ENCODE measurements at places on chromosomes 11 and 22.

GRCh38 chr11:77055101-77055561 is 11.6 kb upstream of the CAPN5 start:
- no peak for DNase-seq

DNA sequence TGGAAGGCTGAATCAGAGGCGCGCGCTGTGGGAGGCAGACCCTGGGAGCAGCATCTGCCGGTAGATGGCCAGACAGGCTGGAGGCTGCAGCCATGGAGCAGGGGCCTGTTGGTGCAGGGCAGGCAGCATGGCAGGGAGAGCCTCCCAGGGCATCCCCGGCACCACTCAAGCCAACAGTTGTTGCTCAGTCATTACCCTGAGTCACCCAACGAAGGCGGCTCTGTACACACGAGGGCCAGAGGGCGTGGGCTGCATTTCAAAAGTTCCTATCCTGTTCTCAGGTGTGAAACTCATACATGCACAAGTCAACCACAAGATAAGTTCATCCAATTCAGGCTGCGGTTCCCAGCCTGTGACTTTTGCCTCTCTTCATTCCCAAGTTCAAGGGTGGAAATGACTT is 2.6 kb downstream of the ANO1 start:
- DNase-seq = no peak

DNA sequence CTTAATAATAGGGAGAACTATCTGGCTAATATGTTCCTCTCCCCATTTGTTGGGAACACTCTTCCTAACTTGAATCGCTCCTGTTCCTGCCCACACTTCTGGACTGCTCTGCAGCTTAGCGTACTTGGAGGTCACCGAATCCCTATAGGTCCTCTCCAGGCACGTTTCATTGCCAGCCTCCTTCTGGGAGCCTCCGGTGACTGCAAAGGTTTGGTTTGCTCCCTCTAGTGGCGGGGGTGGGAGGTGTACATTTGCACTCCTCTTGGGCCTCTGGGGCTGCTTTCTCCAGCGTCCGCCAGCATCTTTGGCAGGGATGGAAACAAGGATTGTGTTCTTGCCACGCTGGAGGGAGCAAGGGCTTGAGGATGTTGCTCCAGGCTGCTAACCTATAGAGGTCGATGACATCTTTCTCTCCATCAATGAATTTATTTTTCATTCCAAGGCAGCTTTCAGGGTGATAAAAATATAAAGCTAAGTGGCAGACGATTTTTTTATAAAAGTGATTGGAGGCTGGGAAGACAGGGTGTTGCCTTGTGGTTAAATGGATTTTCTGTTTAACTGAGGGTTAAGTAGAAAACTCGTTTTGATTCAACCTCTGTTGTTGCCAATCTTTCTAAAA is 48.7 kb downstream of the TSPAN18 start:
- no peak for DNase-seq

DNA sequence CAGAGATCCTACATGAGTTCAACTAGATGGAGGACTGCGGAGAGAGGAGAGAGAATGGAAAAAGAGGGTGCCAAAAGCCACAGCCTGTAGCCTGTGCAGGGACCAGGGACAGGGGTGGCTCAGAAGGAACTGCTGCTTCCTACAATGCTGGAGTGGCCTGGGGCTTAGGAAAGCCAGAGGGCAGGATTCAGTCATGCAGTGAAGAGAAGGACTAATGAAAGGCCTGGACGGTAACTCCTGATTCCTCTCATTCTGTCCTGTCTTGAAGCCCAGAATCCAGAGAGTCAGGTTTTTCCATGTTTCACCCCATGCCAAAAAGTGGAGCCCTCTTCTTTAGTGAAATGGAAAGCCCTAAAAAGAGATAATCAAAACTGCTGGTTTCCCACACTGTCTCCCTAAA is 48.4 kb upstream of the INCENP start:
- DNase-seq = no peak

DNA sequence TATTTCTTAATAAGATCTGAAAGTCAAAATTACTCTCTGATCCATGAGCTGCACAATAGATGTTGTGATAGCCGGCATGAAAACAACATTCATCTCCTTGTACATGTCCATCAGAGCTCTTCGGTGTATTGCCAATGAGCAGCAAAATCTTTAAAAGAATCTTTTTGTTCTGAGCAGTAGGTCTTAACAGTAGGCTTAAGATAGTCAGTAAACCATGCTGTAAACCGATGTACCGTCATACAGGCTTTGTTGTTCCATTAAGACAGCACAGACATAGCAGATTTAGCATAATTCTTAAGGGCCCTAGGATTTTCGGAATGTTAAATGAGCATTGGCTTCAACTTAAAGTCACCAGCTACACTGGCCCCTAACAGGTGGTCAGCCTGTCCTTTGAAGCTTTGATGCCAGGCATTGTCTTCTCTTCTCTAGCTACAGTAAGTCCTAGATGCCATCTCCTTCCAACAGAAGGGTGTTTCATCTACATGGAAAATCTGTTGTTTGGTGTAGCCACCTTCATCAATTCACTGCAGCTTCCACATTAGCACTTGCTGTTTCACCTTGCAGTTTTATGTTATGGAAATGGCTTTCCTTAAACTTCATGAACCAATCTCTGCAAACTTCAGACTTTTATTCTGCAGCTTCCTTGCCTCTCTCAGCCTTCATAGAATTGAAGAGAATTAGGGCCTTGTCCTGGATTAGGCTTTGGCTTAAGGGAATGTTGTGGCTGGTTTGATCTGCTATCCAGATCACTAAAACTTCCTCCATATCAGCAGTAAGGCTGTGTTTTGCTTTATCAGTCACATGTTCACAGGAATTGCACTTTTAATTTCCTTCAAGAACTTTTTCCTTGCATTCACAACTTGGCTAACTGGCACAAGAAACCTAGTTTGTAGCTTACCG is 28.4 kb downstream of the RRP8 start:
- DNase-seq = no peak

DNA sequence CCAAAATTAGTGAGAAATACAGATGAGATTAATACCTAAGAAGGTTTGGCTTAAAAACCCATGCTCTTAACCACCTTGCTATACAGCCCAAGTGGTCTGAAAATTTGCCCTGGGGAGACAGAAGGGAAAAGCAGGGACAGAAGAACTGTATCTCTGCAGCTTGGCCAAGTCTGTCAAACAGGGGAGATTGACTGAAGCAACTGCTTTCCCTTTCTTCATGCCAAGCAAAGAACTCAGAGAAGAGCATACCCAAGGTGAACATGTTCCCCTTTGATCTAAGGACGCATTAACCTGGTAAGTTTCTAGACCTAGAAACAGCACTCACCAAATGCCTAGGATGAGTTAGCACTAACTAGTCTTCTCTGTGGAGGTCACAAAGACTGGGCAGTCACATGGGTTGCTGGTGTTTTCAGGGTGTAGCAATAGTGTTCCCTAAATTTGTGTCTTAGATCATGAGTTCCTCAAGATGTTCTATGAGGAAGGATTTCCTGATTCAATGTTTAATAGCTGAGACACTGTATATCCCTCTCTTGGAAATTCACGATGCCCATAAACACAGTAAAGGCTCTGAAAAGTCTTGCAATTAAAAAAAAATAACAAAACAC is 75.6 kb upstream of the GRAMD1B start:
- no peak for DNase-seq

GRCh38 chr11:92804388-92804966 is 165.0 kb upstream of the MTNR1B start:
- DNase-seq = no peak

DNA sequence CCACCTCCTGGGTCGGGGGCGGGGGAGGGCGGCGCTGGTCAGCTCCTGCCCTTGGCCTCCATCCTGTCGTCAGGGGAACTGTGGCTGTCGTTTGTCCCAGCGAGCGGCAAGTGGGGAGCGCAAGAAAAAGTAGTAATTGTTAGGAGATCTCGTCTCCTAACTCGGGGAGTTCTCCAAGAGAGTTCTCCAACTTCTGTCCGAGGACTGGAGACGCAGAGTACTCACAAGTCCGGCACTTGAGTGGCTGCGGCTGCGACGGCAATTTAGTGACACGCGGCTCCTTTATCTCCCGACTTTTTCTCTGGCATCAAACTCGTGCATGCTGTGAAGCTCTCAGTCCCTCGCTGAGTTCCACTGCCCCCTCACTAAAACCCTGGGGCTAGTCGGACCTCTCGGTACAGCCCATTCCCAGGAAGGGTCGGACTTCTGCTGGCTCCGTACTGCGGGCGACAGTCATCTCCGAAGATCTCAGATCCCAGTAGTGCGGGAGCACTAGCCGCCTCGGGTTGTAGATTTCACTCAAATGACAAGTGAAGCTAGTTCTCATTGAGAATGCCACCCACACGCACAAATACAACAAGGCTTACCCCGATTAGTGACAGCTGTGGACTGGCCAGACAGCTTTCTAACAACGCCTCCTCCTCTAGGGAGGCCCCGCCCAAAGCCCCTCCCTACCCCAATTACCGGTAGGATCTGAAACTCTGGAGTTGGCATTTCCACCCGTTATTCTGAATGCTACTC is at the start of gene PGR:
Gene PGR, minus strand, starts transcription at position 611 of the 741 bp plus-strand sequence. CDS start 743 bp downstream, outside the sequence.
- no peak for DNase-seq

DNA sequence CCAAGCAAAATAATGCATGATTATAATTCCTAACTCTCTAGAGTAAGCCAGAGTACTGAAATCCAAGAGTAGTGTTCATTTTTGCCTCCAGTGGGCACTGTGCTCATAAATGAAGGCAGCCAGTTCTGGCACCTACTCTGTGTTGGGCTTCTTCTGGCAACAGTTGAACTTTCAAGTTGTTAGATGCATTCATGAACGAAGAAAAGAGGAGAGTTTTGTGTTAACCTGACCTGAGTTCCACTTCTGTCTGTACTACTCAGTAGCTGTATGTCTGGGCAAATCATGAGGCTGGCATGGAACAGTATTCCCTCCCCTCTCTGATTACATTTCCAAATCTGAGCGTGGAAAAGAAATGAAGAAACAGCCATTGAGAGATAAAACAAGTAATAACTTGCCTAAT is 20.3 kb upstream of the TENM4 start:
- DNase-seq = no peak

- no peak for DNase-seq
Observed at GRCh38 chr11:66529069-66529468, 16.8 kb downstream of the ZDHHC24 start.

DNA sequence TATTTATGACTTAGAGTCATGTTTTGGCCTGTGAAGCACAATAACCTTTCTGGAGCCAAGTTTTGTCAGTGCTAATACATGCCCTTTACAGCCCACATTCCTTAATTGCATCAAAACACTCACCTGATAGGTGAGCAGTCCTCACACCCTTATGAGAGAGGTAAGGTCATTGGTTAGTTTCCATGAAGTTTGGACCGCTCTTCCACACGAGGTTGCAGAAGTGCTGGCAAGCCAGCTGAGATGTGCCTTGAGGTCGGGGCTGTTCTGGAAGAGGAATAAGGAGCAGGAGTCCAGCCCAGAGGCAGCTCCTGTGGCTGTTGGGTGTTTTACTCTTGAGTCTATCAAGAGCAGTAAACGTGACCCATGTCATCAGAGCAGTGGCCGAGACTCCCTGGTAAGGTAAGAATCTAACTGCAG is 76.3 kb downstream of the CYB5R2 start:
- no peak for DNase-seq

DNA sequence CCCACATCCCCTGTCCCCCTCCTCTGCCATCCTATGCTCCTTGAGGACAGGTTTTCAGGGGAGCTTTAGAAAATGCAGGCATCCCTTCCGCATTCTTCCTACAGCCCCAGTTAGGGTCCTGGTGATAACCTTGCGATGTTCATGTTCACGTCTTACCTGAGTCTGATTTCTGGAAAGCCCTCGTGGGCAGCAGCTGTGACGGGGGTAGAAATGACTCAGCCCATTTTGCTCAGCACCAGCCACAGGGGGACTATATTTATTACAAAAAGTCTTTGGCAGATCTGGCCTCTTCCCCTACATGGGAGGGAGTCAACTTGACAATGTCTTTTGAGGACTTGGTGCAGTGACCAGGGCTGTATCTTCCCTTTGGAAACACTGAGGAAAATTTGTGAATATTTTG is 12.3 kb downstream of the PKNOX2 start:
- no peak for DNase-seq

GRCh38 chr11:84089072-84090057 is 803.2 kb upstream of the CCDC90B start:
- peak; percentile 33 for DNase-seq

DNA sequence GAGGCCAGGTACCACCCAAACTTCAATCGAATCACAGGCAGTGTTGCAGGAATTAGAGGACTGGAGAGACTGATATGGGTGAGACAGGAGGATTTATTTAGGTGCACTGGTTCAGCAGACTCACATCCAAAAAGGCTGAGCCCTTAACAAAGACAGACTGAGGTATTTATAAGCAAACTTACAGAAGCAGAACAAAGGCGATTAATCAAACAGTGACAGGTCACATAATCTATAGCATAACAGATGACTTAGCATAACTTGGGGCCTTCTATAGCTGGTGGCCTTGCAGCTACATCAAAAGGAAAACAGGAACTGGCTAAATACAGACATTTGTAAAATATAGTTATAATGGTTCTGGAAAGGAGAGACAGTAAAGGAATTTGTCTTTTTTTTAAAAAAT is 2.1 kb downstream of the APOBEC3B start:
- DNase-seq = no peak

DNA sequence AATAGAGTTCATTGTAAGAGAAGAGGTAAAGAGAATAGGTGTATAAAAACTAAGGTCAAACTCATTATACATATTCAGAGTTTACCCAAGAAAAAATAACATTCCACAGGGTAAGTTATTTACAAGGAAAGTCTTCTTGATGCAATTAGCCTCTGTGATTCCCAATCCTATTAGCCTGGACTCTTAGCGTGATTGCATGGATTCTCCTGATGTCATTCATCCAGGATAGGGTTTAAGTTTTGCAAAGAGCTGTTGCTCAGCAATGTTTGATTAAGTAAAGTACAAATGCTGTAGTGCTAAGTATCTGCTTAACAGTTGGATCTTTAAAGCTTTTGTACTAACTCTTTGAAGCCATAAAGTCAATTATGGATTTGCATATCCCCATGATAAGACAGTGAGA is 767.8 kb upstream of the LUZP2 start:
- no peak for DNase-seq

- DNase-seq = no peak
Observed at GRCh38 chr11:65454311-65454695, 31.7 kb downstream of the NEAT1 start.

- no peak for DNase-seq
Observed at GRCh38 chr11:3830730-3831129, 10.0 kb downstream of the RHOG start.

DNA sequence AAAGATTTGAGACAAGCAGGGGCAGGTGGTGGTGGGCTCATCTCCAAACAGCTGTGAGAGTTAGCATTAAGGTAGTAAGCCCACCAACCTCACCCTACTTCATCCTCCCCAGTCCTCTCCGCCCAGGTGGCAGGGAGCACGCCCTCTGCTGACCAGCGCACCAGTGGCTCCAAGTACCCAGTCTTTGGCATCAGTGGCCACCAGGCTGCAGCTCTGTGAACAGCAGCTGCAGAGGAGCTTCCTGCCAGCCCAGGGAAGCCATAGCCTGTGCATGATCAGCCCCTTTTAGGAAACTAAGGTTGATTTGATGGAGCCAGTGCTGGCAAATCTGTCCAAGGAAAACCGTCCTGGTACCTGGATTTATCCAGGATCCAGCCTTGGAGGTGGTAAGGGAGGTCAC is 21.7 kb downstream of the CAVIN3 start:
- no peak for DNase-seq

GRCh38 chr22:17972385-17973191 is 51.8 kb downstream of the MICAL3 start:
- DNase-seq = no peak

Data from urinary bladder (tissue), 4 donors.